ENCODE measurements at places on chromosomes 2 and 18.

DNA sequence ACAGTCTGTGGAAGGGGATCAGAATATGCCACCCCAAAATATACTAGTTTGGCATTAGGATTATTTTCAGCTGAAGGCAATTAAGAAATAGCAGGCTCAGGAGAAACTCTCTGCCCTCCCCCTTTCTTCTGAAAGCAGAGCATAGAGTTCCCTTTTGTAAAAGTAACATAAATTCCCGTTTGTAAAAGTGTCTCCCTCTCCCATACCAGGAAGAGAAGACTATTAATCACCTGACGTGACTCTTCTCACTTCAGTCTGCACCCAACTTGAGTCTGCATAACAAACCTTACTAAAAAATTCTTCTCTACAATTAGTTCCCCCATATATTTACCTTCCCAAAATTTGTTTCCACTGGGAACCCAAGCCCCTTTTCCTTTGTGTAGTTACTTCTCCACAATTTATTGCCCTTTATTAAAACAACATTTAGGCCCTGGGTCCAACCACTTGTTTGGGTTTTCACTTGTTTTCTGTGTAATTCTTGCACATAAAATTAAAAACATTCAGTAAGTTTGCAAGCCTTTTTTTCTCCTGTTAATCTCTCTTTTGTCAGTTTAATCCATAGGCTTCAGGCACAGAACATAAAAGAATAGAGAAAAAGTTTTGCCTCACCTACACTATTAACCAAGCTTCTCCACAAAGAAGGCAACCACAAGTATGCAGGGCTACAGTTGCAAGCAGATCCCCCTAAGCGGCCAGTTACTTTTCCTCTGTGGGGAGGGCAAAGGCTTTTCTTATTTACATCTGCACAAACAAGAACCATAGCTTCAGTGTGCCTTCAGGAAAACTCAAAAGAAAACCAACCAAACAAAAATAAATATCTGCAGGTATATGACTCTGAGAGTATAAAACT is 107.6 kb upstream of the MSH2 start:
- DNase-seq = no peak

DNA sequence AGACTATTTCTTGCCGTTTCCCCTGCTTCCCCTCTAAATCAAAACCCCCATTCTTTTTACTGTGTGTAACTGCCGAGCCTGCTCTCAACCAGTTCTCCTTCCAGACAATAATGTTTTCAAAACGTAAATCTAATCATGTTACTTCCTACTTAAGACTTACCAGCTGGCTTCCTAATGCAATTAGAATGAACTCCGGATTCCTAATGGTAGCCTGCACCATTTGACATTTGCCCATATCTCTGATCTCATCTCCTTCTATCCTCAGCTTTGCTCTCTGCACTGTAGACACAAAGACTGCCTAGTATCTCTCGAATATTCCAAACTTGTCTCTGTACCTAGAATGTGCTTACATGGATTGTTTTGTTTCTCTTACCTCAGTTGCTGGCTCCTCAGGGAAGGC is 12.9 kb downstream of the TTL start:
- DNase-seq = no peak

GRCh38 chr18:48742706-48743475 is 204.1 kb downstream of the CTIF start:
- no peak for DNase-seq

DNA sequence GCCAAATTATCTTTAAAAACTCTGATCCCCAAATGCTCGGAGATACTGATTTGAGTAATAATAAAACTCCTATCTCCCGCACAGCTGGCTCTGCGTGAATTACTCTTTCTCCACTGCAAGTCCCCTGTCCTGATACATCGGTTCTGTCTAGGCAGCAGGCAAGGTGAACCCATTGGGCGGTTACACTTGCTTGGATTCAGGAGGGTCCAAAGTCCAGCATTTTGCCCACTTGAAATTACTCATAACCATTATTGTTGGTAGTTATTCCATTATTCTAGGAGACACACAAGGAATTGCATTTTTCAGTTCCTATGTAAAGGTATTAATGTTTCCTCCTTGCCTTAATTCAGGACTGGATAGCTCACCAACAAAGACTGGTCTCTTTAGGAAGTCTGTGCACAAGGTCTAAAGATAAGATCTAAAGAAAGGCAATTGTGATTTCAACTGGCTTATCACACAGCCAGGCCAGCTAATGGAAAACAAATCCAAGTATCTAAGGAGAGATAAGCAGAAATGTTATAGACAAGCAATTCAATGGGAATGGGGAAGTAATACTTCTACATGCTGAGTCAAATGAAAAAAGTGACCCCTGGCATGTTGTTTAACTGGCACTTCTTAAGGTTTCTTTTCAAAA is 23.2 kb upstream of the NPC1 start:
- DNase-seq = no peak

GRCh38 chr2:146850746-146851145 is 994.1 kb upstream of the ACVR2A start:
- no peak for DNase-seq

GRCh38 chr18:76837071-76837470 is 14.7 kb downstream of the ZNF236 start:
- DNase-seq = no peak

DNA sequence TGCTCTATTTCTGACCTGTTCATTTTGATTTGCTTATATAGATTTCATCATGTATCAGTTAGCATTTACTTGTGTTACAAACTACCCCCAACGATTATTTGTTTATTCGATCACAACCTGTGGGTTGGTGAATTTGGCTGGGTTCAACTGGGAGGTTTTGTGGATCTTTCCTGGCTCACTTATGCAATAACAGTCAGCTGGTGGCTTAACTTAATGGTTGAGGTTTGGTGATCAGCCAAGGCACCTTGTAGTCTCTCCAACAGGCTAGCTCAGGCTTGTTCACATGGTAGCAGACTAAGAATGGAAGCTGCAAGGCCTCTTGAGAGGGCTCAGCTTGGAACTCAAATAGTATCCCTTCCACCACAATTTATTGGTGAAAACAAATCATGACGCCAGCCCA is 5.4 kb upstream of the PUM2 start:
- no peak for DNase-seq

DNA sequence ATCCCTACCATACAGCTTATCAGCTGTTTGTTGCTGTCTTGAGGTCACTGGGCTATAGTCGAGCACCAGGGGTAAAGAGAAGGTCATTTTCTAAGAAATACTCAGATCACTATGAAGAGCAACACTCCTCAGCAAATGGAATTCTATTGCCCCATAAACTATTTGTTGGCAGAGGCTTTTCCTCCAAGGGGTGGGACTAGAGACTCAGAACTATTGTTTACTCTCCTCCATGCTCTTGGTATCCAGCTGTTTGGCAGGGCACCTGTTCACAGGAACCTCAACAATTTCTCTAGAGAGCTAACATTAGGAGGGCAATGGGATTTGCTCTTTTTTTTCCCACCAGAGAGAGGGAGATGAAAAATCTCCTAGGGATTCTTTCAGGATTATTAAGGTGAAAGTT is 249.1 kb upstream of the SPRED2 start:
- no peak for DNase-seq

DNA sequence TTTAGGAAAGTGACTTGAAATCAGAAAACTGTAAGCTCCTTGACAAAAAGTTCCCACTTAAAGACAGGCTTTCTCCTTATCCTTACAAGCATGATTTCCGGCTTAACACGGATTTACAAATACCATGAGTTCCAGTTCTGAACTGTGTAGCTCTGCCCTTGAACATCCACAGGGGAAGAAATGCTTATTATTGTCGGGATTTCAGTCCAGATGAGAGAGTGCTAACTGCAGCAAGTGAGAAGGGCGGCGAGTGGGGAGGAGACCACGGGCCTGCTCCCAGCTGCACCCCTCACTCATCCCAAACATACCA is 73.1 kb downstream of the LRRC30 start:
- DNase-seq = no peak

DNA sequence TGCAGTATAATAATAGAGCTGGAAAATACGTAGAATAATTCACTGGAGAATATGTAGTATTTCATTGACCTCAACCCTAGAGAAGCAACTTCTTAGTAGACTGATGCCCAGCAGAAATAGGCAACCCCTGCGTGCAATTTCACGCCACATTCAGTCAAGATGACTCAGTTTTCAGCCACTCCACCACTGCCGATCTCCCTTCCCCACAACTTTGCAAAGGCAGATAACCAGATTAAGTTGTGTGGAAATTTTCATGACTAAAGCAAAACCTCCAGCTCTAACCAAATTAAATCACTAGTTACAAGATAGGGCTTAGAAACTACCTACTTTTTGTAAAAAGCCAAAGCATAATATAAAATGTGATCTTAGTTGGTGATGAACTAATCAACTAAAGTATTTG is 63.3 kb upstream of the STK17B start:
- DNase-seq = no peak

- DNase-seq = no peak
These were observed 1645.8 kb downstream of the DPP10 start for GRCh38 chr2:116088236-116088635.

DNA sequence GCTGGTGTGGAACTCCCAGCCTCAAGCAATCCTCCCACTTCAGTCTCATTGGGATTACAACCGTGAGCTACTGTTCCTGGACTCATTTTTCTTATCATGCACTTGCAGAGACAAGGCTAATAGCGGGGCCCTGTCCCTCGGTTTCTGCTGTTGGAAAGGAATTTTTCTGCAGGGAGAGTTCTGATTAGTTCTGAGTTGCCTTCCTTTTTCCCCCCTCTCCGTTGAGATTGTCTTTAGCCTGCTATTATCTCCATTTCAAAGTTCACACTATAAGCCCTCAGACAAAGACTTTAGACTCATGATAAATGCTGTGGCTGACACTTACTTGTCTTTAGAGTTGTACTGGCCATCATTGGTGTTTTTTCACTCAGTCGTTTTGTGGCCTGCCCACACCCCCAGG is 97.2 kb downstream of the NCOA1 start:
- no peak for DNase-seq

DNA sequence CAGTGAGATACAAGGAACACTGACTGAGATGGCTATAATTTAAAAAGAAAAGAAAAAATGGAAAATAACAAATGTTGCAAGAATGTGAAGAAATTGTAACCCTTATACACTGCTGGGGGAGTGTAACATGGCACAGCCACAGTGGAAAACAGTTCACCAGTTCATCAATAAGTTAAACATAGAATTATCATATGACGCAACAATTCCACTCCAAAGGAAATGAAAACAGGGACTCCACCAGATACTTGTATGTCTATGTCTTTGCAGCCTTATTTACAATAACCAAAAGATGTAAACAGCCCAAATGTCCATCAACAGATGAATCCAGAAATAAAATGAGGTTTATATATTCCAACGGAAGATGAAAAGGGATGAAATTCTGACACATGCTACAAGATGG is 30.8 kb downstream of the DDX18 start:
- no peak for DNase-seq

GRCh38 chr2:182625814-182626213 is 90.2 kb upstream of the DNAJC10 start:
- DNase-seq = no peak

- no peak for DNase-seq
These were observed 396 bp downstream of the CNOT9 start for GRCh38 chr2:218569038-218569431.

- DNase-seq = no peak
These were observed 1372.2 kb upstream of the TMEFF2 start for GRCh38 chr2:193566886-193567285.

DNA sequence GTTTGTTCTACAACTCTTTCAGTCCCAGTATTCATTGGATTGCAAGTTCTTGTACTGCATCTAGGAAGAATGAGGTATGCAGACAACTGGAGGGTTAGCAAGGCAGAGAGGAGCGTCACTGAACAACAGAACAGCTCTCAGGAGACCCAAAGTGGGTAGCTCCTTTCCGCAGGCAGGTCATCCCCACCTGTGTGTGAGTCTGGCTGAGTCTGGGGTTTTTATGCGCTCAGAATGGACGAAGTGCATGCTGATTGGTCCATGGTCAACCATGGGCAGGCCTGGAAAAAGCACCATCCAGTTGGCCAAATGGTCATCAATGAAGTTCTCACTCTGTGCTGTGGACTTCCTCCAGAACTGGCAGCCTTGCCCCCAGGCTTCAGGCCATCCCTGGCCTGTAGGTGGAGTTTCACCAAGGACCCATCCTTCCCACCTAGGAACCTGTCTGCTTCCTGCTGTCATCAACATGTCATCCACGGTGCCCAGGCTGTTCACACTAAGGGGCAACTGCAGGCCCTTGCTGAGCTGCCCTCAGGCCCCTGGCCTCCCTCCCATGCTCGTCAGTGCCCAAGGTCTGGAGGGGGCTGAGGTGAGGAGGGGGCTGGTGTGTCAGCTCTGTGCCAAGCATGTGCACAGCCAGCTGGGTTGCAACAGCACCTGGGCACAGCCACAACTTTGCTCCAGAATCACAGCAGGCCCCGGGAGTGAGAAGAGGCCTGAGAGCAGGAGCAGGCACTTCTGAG is 11.1 kb upstream of the TFCP2L1 start:
- no peak for DNase-seq

DNA sequence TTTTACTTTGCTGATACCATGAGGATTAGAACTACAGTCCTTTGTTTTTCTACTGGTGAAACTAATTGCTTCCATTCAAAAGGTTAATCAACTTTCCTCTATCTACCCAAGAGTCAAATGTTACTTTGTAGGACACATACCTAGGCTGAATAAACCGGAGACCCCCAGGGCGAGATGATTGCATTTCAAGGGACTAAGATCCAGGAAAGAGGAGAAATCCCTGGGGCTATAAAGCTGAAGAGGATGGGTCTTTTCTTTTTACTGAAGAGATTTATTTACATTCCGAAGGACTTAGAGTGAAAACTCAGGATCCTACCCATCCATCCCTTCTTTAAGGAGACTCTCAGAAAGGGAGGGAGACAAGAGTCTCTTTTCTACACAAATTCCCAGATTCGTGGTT is 331.9 kb downstream of the CDH19 start:
- no peak for DNase-seq

Measured in left forelimb (tissue), 1 donor.